ENCODE measurements at places on chromosomes 3 and 15.
A peak's percentile ranks its signal among the peaks of the same experiment; 100 is the strongest.

GRCh38 chr15:39920510-39921273 is 626 bp upstream of the GPR176 start:
- DNase-seq, result peak; percentile 86

GRCh38 chr15:64894395-64895056 is 17.2 kb upstream of the ANKDD1A start:
- DNase-seq, result no peak

DNA sequence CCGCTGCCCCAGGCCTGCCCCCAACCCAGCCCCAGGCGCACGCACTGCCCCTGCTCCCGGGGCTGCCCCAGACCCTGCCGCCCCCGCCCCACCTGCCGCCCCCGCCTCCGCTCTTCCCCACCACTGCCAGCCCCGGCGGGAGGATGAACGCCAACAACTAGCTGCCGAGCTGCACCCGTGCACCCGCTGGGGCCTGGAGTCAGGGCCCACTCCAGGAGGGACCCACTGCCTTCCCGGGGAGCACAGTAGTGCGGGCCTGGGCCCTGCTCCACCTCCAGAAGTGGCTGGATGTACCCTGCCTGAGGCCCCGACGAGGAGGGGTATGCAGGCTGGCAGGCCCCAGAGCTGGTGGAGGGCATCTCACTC is 10.9 kb downstream of the ZBTB47 start:
- no peak for DNase-seq

DNA sequence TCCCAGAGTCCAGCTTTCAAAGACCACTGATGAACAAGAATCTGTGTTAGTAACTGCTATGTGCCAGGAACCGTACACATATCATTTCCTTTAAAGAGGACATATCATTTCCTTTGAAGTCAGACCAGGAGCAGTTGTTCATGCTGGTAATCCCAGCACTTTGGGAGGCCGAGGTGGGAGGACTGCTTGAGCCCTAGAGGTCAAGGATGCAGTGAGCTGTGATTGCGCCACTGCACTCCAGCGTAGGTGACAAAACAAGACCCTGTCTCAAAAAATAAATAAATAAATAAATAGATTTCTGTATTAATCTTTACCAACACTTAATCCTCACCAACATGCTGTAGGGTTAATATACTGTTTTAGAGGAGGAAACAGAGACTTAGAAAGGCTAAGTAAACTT is 23.9 kb upstream of the CDV3 start:
- no peak for DNase-seq

GRCh38 chr15:55891196-55891595 is 102.2 kb downstream of the NEDD4 start:
- DNase-seq, result no peak

- no peak for DNase-seq
Measured at GRCh38 chr15:68091743-68092142, 37.6 kb downstream of the PIAS1 start.

DNA sequence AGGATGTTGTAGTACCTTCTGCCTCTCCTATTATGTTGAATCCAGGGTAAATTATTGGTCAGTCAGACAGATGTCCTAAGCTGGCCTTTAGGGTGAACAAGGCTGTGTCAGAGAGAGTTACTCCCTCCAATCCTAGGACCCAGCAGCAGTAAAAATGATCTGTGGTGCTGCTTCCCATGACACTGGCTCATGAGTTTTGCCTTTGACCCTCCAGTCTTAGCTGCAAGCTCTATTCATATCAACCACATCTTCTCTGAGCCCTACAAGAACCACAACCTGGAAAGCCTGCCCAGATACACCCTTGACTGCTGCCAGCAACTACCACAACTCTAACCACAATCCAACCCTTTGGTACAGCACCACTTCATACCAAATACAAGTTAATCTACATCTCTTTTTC is 27.2 kb upstream of the PHLDB2 start:
- DNase-seq, result no peak

GRCh38 chr3:88038566-88038965 is 20.2 kb downstream of the CGGBP1 start:
- DNase-seq, result peak; percentile 87

GRCh38 chr3:177438596-177439220 is 241.4 kb upstream of the TBL1XR1 start:
- DNase-seq, result no peak

DNA sequence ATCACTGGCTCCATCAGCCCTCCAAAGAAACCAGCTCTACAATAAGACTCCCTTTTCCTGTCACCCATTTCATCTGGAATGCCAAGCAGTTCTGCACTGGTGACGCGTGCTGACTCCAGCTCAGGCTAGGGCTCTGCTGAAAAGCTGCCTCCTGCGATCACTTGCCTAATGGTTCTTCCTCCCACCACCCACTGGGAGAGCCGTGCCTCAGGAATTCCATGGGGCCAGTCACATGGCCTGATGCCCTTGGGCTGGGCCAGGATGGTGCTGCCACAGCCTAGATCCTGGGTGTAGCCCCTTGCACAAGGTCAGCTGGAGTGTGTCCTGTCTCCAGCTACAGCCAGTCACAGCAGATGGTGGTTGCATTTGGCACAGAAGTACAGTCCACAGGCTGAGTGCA is 98.9 kb downstream of the DNAJB8 start:
- peak; percentile 56 for DNase-seq

GRCh38 chr15:48090666-48091065 is 30.1 kb upstream of the SLC24A5 start:
- no peak for DNase-seq

- no peak for DNase-seq
Measured at GRCh38 chr3:106692624-106693023, 684.6 kb upstream of the CCDC54 start.

DNA sequence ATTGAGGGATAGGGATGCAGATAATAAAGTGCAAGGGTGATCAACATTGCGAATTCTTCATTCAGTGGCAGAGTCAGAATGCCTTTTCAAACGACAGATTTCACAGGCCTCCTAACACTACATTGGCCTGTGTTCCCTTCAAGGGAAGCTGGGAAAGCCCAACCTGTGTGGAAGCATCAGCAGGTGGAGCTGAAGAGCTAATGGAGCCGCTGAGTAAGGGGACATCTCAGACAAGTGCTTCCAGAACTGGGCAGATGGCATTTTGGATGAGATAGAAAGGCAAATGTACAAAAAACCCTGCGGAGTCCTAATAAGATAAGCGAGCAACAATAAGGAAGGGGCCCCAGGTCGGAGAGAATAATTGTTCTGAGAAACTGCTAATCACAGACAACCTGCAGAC is 8.5 kb upstream of the SLC24A5 start:
- DNase-seq, result peak; percentile 44

DNA sequence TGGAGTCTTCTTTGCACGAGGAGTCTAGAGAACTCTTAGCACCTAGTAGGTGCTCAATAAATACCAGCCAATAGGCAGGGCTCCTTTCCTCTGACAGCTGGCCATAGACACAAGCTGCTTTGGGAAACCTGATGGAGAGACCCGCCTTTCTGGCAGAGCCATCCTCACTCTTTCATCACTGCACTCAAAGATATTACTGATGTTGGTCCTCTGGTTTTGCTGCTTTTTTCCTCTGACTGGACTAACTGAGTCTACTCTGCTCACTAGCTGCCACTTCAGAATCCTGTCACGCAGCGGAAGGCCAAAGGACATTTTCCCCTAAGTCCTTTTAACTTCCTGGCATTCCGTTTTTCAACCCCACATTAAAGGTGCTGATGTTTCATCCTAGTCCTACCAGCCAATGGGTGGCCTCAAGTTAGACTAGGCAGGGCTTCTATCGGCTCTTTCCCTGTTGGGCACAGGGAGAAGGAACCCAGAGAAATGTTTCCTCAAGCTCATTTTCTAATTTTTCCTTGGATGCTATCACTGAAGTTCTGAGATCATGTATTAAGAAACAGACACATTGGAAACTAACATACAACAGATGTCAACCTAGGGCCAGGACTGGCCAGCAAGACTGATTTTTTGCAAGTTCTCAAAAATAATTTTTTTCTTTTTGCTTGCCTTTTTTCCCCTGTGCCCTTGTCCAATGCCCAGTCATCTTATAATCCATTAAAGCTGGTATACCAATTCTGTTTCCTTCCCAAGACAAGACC is 132.8 kb upstream of the ICE2 start:
- DNase-seq, result no peak
